ENCODE measurements at places on chromosomes 11 and 22. TPM values are rescaled to one million over a fixed set of nuclear protein-coding genes. Genes with fewer than 3 reads are reported as not detected.

The SLC22A12 gene
- not detected for total RNA-seq

The CECR2 gene
- under 0.01 TPM for total RNA-seq

The CD3G gene
- total RNA-seq: not detected

The PARVG gene
- not detected for total RNA-seq

The SPTBN2 gene
- 9.2 TPM for total RNA-seq

The CBLIF gene
- not detected for total RNA-seq
